Skin of body (tissue), 3 donors: ENCODE measurements at places on chromosomes 13 and 19.

DNA sequence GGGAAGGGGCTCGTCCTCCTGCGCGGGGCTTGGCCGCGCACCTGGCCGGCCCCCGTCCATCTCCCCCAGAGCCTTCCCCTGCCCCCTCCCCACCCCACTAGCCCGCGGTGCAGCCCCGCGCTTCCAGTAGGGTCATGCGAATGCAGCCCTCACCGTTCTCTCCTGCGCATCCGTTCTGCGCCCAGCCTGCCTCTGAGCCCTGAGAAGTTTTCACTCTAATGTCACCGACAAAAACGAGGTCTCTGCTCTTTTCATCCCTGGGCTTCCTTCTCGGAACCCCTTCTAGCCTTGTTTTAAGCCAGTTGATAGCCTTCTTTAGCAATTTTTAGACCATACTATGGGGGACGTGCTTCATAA lies 97.4 kb downstream of the ATP8A2 start:
- DNase-seq, result no peak

DNA sequence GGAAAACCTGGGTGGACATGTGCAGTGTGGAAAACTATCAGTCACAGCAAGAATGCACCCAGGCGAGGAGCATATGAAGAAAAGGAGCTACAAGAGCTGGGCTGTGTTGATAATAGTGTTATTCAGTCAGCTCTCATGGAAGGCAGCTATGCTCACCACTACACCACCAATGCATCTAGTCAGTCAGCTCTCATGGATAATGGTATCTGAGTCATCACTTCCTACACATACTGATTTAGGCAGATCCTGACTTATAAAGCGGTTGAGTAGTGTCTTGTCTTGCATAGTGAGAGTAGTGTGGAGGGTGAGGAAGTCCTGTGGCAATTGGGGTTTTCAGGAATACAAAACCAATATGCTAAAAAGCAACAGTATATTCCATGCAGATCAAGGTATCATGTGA lies 9.1 kb upstream of the ZNF160 start:
- DNase-seq, result no peak

GRCh38 chr13:27296496-27296895 lies 25.9 kb downstream of the RASL11A start:
- no peak for DNase-seq

DNA sequence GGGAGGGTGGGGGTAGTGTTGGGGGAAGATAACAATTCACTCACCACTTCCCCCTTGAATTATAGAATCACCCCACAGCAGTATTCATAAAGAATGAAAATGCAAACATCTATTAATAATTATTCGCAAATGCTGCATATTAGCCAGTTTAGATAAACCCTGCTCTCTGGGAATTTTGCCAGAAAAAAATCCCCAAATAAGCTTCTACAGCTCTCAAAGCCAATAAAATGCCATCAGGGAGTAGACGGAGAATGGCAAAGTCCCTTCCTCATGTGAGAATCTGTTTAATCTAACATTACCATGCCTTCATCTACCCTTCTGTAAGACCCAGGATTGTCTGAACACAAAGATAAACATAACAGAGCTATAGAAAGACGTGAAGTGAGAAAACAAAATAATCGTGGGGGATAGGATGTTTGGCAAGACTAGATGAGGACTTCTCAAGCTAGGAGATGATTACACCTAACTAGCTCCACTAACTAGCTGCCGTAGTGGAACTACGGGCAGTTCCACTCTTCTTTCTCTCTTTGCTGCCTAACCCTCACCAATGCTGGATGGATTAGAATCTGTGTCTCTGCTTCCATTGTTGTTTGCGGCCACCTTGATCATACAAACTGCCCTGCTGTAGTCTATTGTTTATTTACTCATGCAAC lies 32.4 kb upstream of the CACNA1A start:
- DNase-seq, result no peak
